ENCODE measurements at places on chromosomes 5 and 9.
A peak's percentile ranks its signal among the peaks of the same experiment; 100 is the strongest.

DNA sequence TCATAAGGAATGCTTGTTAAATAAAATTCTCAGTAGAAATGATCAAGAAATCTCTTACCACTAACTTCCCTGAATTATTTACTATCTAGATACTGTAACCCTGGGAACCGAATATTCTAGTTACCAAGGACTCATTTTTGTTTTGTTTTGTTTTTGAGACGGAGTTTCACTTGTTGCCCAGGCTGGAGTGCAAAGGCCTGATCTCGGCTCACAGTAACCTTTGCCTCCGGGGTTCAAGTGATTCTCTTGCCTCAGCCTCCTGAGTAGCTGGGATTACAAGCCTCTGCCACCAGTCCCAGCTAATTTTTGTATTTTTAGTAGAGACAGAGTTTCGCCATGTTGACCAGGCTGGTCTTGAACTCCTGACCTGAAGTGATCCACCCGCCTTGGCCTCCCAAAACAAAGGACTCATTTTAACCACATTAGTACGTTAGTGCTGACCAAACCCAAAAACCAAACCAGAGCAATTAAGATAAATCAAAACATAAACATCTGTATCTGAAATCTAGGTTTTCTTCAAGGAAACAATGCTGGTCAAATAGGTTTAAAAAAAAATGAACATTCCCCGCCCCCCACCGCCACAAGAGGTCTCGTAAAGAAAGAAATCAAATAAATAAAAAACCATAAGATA lies 3.7 kb downstream of the TXN start:
- DNase-seq = no peak

DNA sequence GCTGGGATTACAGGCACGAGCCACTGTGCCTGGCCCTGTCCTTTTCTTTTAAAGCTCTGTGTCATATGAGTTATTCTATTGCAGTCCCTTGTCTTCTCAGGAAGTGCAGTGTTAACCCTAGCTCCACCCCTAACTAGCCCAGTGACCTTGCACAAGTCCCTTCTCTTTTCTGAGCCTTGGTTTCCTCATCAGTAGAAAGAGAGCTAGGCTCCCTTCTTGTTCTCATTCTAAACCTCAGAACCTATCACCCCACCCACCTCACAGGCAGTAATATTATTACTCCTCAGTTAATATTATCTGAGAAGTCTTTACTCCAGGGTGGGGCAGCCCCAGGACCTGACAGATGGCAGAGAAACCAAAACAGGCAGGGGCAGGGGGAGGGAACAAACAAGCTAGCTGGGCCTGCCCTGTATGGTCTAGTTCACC lies 7.2 kb downstream of the CYFIP2 start:
- no peak for DNase-seq

DNA sequence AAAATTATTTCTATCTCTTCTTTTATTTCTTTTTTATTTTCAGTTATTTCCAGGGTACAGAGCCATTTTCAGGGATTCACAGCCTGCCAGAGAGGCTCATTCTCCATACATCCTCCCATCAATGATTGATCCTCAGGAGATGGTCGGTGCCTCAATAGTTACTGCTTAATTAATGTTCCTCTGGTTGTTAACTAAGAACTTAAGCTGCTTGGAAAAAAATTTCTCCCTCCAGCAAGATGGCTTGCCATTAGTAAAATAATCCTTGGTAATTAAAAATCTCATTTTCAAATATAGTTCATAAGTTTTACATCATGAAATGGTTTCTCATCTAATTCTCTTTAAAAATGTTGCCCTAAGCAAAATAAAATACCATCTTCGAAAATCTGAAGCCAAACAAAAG lies 20.0 kb downstream of the MARCHF11 start:
- DNase-seq = no peak

DNA sequence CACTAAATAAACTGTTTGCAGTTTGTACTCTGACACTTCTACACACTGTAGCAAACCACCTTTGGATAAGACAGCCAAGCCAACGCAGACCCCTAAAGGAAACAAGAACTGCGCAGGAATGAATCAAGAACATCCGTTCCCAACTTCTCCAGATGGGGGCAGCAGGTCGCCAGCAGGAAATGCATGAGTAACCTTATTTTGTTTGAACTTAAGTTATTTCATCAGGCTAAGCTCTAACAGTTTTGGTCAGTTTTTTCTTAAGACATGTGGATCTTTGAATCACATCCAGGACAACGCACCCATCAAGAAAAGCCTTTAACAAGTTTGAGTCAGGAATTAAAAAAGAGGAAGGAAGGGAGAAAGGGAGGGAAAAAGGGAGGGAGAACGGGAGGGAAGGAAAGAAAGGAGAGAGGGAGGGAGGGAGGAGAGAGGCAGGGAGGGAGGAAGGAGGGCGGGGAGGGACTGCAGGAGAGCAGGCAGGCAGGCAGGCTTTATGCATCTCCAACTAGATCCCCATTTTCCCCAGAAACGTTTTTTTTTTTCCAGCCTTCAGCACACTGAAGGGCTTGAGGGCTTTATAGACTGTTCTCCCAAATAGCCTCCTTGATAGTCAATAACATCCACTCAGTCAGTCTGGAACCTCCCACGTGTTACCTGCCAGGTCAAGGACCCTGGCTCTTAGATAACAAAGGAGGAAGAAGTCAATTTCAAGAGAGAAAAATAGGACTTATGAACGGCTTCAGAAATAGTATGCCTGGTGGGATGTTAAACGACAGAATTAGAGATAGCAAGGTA lies 22.2 kb downstream of the BHMT start:
- DNase-seq = peak; percentile 3

GRCh38 chr5:112548246-112548881 lies 129.3 kb upstream of the EPB41L4A start:
- DNase-seq = no peak

DNA sequence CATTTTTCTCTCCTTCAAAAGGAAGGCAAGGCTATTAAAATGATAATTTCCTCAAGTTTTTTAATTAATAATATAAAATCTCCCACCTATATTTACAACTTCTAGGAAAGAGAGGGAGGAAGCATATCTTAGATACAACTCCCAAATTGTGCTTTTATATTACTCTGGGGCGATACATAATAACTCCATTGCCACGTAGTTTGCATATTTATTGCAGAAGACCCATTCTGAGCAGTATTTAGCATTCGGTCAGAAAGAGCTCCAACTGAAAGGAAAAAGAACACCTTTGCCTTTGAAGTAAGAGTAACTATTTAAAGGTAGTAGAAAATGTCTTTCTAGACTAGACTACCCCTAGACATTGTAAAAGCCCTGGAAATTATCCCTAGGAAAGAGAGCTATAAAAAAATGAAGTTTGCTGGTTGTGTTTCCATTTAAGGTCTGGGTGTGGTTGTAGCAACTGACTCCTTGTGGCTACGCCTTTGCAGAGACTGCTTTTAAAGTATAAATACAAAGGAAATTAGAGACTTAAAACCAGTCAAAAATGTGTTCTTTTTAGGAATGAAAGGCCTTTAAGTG lies 566.1 kb downstream of the ZNF608 start:
- no peak for DNase-seq

GRCh38 chr5:84862132-84862531 lies 477.5 kb upstream of the EDIL3 start:
- no peak for DNase-seq

- no peak for DNase-seq
Observed at GRCh38 chr9:26786564-26786963, 106.0 kb downstream of the CAAP1 start.

GRCh38 chr5:176630681-176631222 lies 277 bp downstream of the EIF4E1B start:
- no peak for DNase-seq

DNA sequence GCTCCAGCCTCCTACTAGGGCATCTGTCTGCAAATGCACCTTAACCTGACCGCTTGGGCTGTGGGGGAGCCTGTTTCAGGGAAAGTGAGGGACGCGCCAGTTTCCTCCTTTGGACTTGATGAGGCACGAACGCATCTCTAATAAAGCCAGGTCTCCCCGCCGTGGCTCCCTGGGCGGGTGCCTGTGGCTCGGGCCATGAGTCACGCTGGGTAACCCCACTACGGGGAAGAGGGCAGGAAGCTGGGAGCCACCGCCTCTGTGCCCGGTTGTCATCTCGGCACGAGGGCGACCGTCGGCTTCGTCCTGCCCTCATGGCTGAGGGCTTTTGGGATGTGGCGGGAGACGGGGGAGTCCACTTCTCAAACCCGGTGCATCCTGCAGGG lies 12.1 kb downstream of the NOTCH1 start:
- peak; percentile 60 for DNase-seq

- no peak for DNase-seq
Observed at GRCh38 chr9:73204936-73205335, 53.3 kb downstream of the ANXA1 start.

DNA sequence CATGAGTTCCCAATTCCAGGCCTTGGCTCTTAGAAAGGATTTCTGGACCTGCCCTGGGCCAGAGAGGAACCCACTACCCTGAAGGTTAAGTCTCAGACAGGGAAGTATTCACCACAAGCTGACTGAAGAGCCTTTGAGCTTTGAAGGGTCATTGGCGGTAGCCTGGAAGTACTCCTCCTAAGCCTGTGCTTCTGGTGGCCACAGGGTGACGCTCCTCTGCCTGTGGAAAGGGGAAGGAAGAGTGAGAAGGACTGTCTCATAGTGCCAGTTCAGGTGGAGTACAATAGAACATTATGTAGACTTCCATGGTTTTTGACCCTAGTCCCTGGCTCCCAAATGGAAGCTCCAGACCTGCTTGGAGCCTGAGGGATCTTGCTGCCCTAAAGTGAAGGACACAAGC lies 1233.2 kb upstream of the CDH6 start:
- no peak for DNase-seq

DNA sequence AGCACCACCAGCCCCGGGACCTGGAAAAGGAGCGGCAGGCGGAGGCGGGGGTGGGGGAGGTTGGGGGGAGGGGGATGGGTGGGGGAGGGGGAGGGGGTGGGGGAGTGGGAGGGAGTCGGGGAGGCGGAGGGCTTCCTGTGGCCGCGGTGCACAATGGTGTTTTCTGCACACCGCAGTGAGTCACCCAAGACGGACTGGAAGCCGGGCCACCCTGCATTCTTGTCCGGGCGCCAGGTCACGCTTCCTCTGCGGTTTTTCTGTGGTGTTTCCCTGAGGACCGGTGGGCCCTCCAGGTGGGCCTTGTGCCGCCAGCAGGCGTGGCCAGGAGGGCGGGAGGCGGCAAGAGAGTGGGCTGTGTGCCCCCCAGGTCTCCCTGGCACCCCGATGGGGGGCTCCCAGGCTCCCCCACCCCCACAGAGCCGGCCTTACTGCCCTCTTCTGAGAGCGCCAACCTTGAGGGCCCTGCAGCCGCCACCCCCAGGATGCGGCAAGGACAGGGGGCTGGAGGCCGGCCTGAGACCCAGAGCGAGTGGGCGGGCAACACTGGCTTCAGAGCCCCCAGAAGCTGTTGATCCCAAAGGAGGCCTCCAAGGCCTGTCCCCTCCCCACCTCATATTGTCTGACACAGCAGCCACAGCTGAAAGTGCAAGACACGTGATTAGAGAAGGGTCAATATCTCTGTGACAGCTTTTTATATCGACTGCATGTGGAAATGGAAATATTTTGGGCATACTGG lies 11.1 kb downstream of the EXD3 start:
- DNase-seq = no peak

DNA sequence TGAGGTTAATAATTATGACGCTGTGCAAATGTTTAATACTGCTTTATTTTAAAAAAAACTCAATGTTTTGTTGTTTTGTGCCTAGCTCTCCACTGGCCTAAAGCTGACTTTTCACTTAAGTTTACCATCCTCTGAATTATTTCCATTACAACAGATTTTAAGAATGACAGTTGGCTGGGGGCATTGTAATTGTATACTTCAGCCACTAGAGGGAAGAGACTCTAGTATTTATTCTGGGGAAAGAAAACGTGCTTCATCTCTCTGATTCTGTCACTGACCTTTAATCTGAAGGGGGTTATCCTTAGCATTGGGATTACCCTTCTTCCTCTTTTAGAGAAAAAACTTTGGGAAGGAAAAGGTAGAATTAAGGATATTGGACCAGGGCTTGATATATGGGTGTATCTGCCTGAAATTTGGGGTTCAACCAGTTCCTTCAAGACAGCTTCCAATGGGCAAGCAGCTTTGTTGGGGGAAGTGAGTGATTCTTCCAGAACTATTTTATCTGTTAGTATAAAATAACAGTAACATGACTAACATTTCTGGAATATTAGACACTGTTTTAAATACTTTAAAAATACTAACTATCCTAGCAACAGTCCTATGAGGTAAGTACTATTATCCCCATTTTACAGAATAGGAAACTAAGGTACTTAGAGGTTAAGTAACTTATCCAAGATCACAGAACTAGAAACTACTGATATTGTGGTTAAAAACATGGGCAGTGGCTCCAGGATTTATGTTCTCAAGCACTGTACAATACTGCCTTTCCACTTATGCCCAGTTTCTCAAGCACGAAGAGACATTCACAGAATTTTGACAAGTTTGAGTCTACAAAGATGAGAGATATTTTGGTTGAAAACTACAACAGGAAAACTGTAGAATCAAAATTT lies 208.4 kb downstream of the CD180 start:
- DNase-seq = no peak

DNA sequence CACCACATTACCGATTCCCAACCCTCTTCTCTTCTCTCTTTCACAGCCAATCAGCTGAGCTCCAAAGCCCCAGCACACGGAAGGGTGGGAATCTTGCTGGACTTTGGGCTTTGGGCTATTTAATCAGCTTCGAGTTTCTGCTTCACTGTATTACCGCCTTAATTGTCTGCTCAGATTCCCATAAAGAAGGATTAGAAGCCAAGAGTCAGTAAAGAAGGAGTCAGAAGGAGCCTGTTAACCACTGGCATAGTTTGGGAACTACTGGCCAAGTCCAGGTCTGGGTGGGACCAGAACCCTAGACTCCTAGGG lies 4.4 kb downstream of the SPRY4 start:
- no peak for DNase-seq

- DNase-seq = no peak
Observed at GRCh38 chr5:978054-978453, 30.5 kb upstream of the NKD2 start.

GRCh38 chr5:159199225-159199624 lies 10.1 kb downstream of the RNF145 start:
- DNase-seq = no peak

DNA sequence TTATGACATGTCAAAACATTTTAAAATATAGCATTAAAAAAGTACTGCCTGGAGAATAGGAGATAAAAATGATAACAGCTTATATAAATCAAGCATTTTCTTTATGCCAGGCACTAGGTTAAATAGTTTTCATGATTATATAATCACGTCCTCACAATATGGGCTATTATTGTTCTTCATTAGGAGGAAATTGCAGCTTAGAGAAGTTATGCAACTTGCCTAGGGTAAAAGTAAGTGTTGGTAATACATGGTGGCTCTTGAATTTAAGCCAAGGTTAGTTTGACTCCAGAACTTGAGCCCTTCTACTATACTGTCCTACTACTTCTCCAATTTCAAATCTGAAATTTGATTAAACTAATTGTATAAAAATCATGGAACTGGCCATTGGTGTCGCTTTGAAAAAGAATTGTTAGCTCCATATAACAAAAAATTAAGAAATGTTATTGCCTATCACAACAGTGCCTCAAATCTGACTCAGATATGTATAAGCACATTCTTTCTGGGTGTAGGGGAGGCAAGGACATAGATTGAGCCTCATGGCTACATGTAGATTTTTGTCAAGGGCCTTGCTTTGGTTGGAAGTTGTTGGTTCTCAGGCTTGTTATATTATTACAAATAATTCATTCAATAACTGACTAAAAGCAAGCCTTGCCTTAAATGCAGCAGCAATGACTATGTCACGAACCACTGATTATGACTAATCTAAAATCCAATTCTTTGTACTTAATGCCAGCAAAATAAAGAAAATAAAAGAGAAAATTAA lies 223.5 kb upstream of the DAB2 start:
- no peak for DNase-seq

Measured in effector memory CD4-positive, alpha-beta T cell (primary cell).